CD4-positive, alpha-beta T cell treated with Interleukin-12 subunit alpha and Interleukin-12 subunit beta, for 1 hour (primary cell): ENCODE measurements at places on chromosomes 3 and 15.

GRCh38 chr3:197957790-197958133 is 2.3 kb upstream of the LMLN start:
- DNase-seq, result no peak

- peak; percentile 30 for DNase-seq
Measured at GRCh38 chr15:33086500-33087121, 107.9 kb downstream of the FMN1 start.

GRCh38 chr3:125003369-125003853 is 52.4 kb downstream of the HEG1 start:
- no peak for DNase-seq

GRCh38 chr15:50134524-50135024 is 15.5 kb upstream of the ATP8B4 start:
- DNase-seq, result no peak

GRCh38 chr15:68797191-68797590 is 23.5 kb downstream of the ANP32A start:
- DNase-seq, result no peak

DNA sequence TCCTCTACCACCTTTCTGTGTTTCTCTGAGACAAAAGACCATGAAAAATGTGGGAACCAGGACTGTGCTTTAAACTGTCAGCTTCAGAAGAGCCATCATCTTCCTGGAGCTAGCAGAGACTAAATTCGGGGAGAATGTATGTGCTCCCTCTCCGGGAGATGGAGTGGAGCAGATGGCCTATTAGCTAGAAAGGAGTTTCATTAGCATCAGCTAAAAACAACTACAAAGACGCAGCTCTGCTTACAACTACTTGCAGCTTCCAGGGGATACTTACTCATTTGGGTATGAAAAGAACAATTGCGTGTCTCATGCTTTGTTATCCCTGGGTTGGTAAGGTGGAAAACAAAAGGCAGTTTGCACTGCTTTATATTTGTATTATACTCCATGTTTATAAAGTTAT is 159.6 kb downstream of the MFSD1 start:
- no peak for DNase-seq

- no peak for DNase-seq
Measured at GRCh38 chr3:191470545-191470944, 9.6 kb downstream of the PYDC2 start.

DNA sequence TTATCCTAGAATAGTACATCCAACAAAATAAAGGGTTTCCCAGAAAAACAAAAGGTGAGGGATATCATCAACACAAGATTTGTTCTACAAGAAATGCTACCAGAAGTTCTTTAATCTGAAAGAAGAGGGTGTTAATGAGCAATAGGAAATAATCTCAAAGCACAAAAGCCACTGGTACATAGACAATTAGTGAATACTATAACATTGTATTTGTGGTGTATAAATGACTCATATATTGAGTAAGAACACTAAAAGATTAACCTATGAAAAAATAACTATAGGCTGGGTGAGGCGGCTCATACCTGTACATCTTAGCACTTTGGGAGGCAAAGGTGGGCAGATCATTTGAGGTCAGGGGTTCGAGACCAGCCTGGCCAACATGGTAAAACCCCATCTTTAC is 210.2 kb upstream of the SLITRK3 start:
- no peak for DNase-seq

GRCh38 chr15:81302701-81303109 is 21.2 kb downstream of the STARD5 start:
- DNase-seq, result no peak

GRCh38 chr3:15845475-15845874 is 47.7 kb upstream of the ANKRD28 start:
- DNase-seq, result no peak

- no peak for DNase-seq
Measured at GRCh38 chr3:45535665-45536064, 58.9 kb upstream of the LIMD1 start.

GRCh38 chr15:101481917-101482525 is 7.5 kb downstream of the PCSK6 start:
- no peak for DNase-seq

DNA sequence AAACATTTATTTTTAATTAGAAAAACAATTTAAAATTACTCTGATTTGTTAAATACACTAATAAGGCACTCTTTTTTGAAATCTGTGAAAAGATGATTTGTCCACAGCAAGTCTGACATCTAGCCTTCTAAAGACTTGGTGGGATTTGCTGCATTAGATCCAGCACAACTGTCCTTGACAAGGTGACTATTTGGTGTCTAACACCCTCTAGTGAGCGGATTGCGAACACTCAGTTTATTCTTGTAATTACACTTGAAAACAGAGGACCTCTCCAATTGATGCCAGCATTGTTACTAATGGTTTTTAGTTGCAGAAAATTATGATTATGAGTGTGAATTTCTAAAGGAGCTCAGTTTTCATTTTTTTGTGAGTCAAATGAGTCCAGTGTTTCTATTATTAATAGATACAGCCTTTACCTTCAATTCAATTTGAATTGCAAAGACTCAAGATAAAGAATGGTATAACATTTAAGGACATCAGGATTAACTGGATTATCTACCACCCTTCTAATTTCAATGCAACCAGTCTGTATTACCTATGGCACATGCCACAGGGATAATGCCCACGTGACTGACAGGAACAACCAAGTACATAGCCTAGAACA is 29.7 kb upstream of the STRIT1 start:
- no peak for DNase-seq

DNA sequence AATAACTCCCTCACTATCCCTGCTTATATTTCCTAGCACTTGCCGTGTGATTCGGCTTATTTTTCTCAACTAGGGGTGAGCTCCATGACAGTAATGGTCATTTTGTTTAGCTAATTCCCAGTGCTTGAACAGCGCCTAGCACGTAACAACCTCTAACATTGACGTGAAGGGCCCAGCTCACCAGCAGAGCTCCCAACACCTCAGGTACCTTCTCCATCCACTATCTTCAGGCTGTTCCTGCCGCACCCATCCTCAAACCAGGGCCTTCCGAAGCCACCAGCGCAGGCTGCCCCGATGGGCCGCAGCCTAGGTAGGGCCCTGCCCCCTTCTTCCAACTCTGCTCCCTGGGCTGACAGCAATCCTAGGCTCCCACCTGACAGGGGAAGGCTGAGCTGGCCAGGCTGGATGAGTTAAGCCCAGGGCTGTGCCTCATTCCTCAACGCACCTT is 751 bp upstream of the RPS17 start:
- no peak for DNase-seq

DNA sequence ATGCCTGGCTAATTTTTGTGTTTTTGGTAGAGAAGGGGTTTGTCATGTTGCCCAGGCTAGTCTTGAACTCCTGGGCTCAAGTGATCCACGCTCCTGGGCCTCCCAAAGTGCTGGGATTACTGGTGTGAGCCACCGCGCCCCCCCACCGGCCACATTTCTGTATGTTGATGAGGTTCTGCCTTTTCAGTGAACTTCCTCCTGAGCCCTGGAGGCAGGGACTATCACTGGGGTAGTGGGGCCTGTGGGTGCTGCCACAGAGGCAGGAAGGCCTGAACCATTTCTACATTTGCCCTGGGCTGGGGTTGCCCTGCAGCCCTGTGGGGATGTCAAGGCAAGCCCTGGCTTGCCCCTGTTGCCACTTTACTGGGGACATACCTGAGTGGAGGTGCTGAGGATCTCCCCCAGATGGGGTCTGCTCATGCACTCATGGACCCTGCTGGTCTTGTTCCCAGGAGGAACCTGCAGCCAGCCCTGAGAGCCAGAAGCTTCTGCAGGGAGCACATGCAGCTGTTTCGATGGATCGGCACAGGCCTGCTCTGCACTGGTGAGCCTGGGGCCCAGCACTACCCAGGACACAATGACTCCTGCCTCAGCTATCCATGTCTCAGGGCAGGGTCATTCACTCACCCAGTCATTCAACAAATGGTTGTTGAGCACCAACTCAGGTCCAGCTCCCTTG is 5.7 kb downstream of the SLC28A1 start:
- no peak for DNase-seq

DNA sequence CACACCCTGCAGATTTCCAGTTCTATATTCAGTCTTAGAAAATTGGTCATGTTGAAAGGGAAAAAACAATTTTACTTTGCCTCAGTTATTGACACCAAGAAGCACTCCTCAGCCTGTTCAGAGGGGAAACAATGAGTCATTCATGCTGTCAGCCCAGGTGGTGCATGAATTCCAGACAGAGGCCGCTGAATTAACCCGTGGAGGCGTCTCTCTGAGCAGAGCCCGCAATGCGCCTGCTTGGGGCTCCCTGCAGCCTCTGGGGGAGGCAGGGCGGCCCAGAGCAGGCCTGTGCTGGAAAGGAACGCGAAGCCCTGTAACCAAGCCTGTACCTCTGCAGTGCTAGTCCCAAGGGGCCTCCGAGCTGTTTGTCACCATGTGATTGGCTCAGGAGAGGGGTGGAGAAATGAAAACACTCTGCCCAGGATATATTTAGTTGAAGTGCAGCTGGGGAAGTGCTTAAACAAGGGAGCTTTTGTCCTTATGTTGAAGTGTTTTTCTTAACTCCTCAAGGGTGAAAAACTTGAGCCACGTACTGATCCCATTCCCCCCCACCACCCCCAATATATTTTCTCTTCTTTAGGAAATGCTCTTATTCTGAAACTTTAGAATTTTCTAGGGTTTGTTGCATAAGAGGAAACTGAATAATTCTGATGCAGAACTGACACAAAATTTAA is 68.3 kb upstream of the CHD2 start:
- DNase-seq, result peak; percentile 92

DNA sequence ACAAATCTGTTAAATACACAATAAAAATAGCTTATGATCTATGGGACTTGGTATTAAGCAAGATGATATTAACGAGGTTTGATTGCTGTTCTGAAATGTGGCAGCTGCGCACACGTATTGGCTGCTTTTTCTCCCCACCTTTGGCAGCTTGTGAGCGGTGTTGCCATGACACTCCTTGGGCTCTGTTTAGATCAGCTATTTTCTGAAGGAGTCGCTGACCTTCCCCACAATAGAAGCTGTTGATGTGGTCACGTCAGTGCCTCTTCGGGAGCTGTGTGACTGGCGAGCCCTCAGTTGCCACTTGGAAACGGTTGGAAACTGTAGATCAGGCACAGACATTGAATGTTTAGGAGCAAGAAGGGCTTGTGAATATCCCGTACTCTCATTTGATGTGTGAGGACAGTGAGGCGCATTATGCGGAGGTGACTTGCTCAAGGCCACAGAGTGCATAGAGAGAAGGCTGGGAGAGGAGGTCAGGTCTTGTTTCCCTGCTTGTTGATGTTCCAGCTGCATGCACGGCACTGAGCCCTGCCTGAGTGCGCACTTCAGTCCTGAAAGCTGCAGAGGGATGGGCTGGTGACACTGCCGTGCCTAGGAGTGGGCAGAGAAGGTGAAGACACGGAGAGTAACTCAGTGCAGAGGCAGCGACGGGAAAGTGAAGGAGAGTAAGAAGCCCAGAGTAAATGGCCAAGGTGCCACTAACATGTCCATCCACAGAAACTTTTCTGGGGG is 198.4 kb downstream of the LPP start:
- no peak for DNase-seq

DNA sequence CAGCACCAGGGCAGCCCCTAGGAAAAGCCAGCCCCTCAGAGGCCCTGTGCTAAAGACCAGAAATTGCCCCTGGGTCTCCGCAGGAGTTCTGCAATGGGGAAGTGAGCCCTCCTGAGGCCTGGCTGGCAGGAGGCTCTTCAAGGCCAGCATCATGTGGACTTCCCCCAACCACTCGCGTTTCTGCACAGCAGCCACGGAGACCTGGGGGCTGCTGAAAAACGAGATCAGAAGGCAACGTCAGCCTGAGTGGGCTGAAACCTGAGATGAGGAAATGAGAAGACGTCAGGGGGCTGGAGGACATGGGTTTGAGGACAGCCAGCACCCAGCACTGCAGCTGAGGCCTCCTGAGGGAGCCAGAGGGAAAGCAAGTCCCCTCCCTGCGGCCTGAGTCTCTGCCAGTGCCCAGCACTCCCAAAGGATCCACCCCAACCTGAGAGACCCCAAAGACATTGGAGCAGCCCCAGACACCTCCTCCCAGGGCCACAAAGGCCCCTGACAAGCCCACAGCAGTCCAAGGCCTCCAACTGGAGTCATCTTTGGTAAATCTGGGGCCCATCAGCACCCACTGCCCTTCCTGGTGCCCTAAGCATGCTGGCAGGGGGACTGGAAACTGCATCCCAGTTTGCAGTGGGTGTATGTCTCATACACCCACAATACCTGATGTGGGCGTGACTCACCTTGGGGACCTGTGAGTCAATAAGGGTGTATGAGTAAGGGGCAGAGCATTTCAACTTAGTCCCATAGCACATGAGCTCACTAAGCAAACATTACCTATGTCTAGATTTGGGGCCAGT is 29.2 kb upstream of the CYP11A1 start:
- no peak for DNase-seq

DNA sequence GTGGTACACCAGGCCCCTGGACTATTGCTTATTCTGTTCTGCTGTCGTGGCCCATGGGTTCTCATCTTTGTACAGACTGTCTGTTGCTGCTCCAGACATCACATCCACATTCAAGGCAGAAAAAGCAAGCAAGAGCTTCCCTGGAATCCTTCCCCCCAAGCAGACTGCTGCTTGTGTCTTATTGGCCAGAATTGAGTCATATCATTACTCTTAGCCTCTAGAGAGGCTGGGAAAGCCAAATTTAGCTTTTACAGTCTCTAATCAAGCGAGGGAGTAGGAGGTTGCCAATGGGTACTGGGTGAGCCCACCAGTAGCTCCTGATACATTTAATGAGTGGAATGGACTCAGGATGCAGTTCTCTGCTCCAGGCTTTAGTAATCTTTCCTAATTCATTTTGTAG is 39.4 kb downstream of the RAB6B start:
- DNase-seq, result no peak

GRCh38 chr15:78830514-78831228 is 19.4 kb upstream of the ADAMTS7 start:
- DNase-seq, result no peak

DNA sequence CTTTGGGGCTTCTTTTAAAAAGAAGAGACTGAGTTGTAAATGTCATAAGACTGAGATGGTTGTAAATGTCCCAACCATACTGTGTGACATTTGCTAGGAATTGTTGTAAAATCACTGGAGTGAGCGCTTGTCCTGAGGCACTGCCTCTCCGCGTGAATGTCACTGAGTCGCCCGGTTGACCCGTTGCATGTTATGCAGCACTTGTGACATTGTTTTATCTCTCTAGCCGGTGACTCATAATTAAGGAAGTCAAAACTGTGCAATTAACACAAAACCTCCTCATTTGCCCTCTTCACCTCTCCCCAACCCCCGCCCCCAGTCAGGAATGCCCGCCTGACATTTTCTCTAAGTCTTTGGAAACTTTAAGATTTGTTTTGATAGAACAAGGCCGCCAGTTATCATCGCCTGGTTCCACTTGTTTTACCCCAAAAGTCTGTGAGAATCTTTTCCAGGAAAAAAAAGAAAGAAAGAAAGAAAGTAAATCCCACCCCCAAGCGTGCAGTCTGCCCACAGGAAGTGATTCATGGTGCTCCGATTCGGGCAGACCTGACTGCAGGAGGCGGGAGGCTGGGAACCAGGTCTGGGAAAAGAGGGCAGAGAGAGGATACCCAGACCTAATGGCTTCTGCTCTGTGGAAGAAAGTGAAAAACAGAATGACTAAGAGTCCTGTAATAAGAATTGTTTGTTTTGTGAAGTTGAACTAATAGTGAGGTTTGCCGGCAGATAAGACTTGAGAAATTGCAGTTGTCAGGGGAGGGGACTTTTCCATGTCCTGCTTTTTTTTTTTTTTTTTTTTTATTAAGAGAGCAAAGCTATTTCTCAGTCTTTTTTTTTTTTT is 84.8 kb downstream of the SMAD3 start:
- DNase-seq, result peak; percentile 39

- no peak for DNase-seq
Measured at GRCh38 chr15:35465783-35466182, 80.2 kb downstream of the DPH6 start.
